NCI-H1694 (cell line): ENCODE measurements at places on chromosomes 16 and 17.

DNA sequence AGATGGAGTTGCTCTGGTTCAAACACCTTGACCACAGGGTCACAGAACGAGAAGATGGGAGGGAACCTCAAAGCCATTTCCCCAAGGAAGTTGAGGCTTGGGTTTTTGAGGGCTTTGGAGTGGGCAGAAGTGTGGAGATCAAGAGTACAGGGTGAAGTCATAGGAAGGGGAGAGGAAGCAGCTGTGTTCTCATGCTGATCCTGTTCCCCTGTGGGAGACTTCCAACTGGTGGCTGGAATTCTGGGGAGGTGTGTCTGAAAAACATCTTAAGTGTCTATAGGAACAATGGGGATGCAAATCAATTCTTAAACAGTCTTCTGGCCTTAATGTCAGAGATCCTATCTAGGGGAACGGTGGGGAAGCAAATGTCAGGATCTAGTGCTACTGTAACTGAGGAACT is 38.8 kb upstream of the HSBP1 start:
- no peak for DNase-seq

DNA sequence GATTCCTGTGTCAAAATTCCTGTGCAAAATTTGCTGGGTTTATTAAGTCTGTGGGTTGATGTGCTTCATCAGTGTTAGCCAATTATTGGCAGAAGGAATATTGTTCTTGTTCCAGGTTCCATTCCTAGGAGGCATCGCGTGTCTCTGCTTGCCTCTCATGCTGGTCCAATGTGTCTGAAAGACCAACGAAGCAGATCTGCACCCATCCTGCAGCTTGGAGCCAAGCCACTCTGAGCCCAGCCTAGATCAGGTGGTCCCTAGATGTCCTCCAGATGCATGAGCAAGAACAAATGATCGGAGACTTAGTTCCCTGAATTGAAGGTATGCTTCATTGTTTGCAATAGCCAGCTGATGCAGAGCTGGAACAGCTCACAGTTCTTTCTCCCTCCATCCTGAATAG is 10.5 kb upstream of the PIK3R6 start:
- DNase-seq: no peak

GRCh38 chr17:40468560-40468959 is 25.3 kb downstream of the IGFBP4 start:
- no peak for DNase-seq

DNA sequence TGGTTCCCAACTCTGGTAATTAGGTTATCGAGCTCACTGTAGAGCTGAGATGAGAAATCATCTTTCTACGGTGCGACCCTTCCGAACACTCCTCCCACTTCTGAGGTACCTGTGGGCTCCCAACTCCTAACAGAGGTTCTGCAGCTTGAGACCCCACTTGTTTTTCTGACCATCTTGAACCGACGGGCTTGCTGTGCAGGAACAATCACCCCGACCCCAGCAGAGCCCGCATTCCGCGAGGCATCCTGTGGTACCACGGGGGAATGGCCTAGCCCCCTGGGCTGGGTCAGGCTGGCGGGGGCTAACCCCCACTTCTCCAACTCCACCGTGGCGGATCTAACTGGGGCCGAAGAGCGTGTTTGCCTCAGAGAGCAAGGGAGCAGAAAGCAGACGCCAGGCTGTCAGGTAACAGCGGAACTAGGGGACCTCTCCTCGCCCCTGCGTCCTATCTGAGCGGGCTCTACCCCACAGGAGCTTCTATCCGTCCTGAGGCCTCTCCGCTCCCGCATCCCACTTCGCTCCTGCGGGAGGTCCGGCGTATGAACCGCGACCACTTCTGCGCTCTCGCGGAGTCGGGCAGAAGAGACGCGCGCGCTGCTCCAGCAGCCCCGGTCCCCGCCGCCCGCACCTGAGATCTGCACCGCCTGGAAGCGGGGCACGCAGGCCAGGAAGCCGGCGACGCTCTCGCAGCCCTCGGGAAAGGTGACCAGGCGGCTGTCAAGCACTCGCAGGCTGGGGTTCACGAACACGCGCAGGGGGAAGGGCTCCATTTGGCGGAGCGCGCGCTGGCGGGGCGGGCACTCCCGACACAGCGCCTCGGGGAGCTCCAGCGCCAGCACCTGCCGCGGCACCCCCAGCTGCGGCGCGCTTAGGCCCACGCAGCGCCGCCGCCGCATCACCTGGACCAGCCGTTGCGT is 761 bp downstream of the PDF start:
- no peak for DNase-seq

GRCh38 chr17:36850790-36851189 is 86.5 kb upstream of the LHX1 start:
- no peak for DNase-seq

GRCh38 chr17:55295411-55296170 is 30.8 kb downstream of the HLF start:
- peak; percentile 57 for DNase-seq

DNA sequence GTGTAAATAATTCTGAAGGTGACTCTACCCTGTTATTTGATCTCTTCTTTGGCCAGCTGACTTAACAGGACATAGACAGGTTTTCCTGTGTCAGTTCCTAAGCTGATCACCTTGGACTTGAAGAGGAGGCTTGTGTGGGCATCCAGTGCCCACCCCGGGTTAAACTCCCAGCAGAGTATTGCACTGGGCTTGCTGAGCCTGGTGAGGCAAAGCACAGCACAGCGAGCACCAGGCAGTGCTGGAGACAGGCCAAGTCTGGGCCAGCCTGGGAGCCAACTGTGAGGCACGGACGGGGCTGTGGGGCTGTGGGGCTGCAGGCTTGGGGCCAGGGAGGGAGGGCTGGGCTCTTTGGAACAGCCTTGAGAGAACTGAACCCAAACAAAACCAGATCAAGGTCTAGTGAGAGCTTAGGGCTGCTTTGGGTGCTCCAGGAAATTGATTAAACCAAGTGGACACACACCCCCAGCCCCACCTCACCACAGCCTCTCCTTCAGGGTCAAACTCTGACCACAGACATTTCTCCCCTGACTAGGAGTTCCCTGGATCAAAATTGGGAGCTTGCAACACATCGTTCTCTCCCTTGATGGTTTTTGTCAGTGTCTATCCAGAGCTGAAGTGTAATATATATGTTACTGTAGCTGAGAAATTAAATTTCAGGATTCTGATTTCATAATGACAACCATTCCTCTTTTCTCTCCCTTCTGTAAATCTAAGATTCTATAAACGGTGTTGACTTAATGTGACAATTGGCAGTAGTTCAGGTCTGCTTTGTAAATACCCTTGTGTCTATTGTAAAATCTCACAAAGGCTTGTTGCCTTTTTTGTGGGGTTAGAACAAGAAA is 5.1 kb downstream of the STH start:
- peak; percentile 62 for DNase-seq

DNA sequence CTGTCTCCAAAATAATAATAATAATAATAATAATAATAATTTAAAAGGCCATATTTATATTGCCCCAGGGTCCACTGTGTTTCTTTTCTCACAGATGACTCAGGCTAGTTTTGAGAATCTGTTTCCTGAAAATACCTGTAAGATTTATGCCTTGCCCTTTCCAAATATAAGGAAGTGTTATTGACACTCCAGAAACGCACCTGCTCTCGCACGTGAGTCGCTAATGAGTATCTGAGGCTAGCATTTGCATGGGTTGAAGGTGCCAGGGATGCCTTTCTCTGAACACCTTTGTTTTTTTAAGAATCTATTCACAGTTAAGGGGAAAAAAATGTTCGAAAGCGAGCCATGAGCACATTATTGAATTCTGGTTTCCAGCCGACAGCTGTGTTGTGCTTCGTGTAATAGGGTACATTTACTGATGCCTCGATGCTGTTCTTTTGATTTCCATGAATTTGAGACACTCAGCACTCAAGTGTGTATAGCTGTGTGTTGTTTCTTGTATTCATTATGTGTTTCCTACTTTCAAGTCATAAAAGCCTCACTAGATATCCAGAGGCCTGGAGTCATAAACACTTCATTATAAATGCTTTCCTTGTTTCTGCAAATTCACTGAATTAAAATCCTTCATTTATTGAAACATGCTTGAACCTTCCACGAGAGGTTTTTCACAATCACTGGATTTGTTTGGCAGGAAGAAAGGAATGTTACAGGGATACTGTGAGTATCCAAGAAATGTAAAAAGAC is 45.0 kb upstream of the NOL11 start:
- DNase-seq: no peak

GRCh38 chr16:28145796-28146195 is 66.0 kb downstream of the XPO6 start:
- no peak for DNase-seq

DNA sequence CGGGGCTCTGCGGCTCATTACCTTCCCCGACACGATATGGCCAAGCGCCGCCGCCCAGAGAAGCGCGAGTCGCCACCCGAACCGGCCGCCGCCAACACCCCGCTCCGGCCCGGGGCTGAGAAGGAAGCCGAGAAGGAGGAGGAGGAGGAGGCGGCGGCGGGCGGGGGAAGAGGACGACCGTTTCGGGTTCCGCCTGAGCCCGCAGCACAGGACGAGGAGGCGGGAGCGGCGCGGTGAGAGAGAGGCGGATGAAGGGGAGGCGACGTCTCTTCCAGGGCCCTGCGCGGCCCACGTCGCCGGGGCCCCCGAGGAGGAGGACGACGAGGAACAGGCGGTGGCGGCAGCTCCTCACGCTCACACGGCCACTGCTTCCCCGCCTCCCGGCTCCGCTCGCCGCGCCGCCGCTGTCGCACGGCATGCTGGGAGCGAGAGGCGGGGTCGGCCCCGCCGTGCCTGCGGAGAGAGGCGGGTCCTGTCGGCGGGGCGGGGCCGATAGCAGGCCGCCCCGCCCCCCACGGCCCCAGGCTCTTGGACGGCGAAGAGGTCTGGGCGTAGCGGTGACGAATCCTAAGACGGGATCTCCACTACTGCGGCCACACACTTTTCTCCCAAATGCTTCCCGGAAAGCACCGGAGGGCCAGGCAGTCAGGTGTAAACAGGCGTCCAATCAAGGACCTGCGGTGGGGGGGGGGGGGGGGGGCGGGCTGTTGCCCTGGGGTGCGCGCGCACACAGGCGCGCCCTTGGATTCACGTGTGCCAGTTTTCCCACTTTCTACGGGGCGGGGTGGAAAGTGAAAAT is 97.3 kb upstream of the METTL9 start:
- DNase-seq: no peak

- DNase-seq: no peak
Measured at GRCh38 chr16:52512297-52512987, 34.5 kb downstream of the TOX3 start.
